ENCODE measurements at places on chromosomes 1 and 21.

GRCh38 chr1:198205016-198205684 lies 48.4 kb downstream of the NEK7 start:
- no peak for DNase-seq

DNA sequence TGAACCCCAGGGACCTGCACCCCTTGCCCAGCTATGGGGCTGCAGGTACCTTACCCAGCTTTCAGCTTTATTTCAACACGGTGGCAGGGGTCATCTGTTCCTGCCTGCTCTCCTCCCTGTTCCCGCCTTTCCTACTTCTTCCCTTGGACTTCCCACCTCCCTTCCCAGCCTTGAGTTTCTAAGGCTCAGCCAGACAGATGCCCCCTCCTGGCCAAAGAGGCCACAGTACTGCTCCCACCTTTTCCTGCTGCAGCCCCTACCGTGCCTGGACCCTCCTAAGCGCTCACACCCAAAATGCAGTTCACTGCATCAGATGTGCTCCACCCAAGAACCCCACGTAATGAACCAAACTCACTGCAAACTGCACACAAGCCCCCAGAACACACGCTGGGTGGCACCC lies 7.7 kb downstream of the NOC2L start:
- DNase-seq = no peak

GRCh38 chr1:53693339-53693738 lies 45.6 kb downstream of the GLIS1 start:
- no peak for DNase-seq

- DNase-seq = no peak
These were observed 108.3 kb downstream of the KCND3 start for GRCh38 chr1:111880881-111881837.

GRCh38 chr1:223219846-223220610 lies 77.0 kb upstream of the TLR5 start:
- peak; percentile 38 for DNase-seq

GRCh38 chr1:47547753-47548573 lies 110.1 kb downstream of the FOXD2 start:
- DNase-seq = no peak

GRCh38 chr1:107139833-107140702 lies 771 bp upstream of the NTNG1 start:
- DNase-seq = peak; percentile 35

GRCh38 chr1:152519851-152520250 lies 5.6 kb downstream of the CRCT1 start:
- DNase-seq = no peak

DNA sequence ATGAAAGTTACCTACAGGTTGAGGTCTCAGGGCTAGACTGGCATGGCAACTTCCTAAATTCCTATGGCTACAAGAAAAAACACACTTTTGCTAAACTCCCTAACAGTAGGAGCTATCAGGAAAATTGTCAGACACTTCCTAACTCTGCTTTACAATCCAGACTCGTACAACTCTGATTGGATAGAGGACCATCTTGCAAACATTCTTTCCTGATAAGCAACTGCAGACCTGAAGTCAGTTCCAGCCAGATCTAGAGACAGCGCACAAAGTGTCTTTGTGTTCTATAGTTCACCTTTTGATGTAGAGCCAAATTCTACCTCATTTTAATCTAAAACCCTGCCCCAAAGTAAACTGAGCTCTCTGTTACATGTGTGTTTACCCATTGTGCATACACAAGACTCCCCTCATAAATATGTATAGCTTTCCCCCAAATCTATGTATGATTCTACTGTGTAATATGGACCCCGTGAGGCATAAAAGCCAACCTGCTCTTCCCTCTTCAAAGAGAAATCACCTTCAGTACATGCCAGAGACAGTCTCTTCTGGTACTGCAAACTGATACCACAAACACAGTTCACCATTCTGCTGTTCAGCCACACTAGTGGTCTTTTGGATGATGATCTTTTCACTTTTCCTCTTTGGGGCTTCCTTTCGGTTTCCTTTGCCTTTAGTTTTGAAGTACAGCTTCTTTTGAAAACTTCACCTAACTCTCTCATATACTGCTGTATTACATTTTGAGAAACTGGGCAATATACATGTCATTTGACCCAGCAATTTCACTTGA lies 21.7 kb downstream of the ZP4 start:
- no peak for DNase-seq

GRCh38 chr1:175768610-175769009 lies 25.2 kb upstream of the TNR start:
- no peak for DNase-seq

DNA sequence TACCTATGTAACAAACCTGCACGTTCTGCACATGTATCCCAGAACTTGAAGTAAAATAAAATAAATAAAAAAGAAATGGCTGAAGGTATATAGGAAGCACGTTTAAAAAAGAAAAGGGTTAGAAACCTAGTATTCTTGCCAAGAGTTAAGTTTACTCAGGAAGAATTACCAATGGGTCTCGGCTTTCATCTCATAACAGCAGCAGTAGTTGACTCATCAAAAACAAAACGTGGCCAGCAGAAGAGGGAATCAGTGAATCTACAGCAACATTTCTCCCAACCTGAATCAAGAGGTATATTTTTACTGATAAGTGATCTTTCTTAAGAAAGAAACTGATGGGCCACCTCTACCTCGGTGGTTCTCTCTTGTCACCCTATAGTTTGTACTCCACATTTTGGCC lies 340.3 kb downstream of the BRINP2 start:
- no peak for DNase-seq

DNA sequence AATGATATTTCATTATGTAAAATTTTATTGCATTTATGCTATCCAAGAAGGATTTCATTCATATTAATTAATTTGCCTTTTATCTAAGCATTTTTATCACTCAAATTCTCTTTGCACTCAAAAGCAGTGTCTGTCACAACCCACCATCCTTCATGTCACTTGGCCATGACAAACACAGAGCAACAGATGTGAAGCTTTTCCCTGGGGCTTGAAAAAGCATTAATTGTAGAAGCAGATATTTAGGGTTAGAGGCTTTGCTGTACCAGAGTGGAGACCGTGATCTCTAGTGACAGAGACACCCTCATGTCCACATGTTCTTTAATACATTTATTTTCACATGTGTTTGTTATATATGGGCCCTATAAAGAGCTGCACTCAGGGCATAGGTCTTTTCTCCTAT lies 230.5 kb downstream of the SPATA17 start:
- no peak for DNase-seq

DNA sequence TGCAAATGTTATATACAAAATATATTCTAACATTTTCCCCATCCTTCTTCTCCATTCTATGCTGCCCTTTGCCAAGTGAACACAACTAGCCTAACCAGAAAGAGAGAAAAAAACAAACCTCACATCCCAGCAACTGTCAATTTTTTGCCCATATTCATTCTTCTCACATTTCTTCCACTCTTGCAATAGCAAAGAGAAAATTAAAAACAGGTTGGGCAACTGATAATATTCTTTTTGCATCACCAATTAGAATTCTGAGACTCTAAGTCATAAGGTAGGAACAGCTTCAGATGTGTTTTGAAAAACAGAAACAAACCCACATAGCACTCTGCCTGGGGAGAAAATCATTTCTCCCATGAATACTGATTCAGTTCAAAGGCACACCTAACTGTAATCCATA lies 25.2 kb upstream of the EXO1 start:
- DNase-seq = no peak

- peak; percentile 86 for DNase-seq
These were observed 105.3 kb upstream of the HNRNPU start for GRCh38 chr1:244969355-244970235.
